CD4-positive, alpha-beta T cell (primary cell): ENCODE measurements at places on chromosomes 2 and 18.
A peak's percentile ranks its signal among the peaks of the same experiment; 100 is the strongest.

DNA sequence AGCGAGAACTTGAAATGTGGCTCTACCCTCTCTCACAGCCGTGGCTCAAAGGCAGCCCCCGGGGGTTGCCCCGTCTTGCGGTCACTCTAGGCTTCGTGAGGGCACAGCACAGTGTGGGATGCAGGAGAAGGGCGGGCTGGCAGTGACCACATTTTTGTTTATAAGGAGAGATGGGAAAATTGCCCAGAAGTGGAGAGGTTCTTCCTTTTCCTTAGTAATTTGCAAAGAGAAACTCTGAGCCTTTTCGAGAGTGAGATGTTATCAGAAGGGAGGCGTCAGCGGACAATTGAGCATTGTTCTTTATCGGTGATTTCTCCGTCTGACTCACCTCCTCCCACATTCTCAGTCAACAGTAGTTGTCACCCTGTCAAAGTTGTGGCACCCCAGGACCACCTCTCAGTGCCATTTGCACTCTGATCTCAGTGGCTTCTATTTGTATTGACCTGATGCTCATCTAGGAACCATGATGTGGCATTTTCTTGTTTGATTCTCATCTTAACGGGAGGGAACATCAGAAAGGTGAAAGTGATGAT lies 89.6 kb downstream of the ACAA2 start:
- no peak for DNase-seq

DNA sequence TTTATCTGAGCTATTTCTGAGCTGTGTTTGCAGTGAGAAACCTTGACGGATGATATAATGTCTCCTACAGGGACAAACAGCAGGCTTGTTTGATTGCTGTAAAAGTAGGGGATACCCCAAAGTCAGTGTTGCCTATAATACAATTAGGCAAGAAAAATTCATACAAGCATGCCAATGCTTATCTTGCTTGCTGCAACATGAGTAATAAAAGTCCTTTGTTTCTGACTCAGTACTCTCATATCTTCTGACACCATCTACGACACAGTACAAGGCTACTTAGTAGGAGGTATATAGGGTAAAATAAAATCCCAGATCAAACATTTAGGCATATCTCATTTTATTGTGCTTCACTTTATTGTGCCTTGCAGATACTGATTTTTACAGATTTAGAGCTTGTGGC lies 33.0 kb downstream of the ERBB4 start:
- DNase-seq = no peak

DNA sequence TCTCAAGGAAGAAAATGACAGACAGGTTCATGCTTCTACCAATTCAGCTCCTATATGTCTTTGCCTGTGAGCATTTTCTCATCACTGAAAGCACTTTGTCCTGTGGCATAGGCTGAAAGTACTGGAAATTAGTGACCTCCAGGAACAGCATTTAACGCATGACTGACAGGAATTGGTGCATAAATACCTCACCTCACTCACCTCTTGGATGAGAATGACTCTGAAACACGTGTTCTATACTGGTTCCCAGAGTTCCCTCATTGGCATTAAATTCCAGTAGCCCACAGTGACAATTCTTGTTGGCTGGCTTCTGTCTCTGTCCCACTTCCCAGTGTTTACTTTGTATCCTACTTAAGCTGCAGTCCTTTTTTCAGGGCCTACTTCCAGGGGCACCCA lies 83.4 kb upstream of the MAPRE2 start:
- no peak for DNase-seq

DNA sequence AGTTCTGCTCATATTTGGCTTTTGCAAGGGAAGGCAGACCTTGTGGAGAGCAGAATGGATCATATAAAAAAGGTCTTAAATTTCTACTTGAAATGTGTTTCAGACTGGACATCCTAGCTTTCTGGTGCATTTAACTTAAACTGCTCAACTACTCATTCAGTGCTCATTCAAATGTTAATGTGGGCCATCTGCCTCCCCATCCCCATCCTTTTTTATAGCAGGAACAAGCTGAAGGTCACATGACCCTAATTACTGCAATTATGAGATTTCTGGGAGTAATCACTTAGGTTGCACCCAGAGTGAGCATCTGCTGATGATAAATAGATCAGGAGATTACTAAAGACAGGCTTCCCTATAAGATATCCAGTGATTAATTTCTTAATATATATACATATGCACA lies 96.1 kb downstream of the MAP2 start:
- no peak for DNase-seq

DNA sequence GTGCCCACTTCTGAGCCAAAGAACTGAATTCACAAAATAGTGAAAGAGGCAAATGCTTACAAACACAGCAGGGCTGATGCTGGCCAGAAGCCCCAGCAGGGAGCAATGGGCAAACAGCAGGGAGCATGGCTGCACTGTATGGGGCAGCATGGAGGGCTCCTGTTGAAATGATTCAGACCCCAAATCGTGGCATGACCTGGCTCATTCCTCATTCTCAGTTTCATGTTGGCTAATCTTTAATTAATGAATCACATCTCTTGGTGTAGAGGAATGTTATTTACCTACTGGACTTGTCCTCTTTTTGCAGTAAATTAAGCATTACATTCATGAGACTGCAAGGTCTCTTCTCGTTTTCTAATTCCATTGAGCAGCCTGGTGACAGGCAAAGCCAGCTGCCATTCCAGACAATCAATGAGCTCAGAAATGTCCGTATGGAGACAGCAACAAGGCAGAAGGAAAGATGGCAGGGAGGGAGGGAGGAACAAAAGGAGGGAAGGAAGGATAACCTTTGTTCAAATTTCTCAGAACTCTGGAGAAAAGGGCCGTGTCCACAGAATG lies 84.9 kb upstream of the ST8SIA3 start:
- DNase-seq = no peak

- DNase-seq = no peak
Observed at GRCh38 chr2:159133797-159134196, 152.7 kb downstream of the WDSUB1 start.

DNA sequence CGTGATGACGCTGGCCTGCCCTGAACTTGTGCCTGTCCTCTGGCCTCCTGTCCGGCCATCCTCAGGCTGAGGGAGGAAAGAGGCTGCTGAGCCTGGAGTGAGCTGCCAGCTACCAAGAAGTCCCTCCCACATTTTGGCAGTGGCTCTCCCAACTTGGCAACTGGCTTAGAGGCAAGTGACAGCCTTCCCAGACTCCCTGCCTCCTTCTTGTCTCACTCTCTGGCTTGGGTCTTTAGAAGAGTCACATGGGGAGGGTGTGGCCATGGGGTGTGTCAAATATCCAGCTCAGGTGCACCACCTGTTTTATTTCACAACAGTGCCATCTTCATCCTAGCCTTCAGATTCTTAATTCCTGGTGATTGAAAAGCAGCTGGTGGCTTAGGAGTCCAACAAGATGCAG lies 222.9 kb downstream of the PRKCE start:
- no peak for DNase-seq

DNA sequence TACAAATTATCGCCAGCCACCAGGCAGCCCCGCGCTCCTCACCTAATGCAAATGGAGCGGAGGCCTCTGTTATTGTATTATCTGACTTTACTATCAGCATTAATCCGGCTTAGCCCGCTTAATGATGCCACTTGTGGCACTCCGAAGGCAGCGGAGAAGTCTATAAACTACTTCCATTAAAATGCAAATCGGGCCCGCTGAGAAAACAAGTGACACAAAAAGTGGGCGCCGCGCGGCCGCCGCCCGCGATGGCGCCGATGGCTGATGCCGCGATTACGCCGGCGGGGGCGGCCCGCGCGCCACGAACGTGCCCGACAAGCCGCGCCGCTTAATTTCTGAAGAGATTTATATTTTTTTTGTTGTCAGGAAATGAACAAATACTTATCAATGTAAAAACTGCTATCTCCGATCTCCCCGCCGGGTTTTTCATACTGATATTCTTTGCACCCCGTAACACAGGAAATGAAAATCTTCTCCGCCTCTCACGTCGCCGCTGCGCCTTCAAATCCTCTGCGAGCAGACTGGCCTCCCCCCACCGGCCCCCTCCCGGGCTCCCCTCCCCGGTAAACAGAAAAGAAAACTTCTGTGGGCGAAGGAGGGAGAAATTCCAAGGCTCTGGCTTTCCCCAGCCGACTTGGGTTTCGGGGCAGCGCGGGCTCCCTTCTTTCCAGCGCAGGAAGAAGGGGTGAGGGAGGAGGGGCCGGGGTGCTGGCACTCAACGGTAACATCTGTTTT lies 221.8 kb downstream of the INSIG2 start:
- DNase-seq = peak; percentile 66

- no peak for DNase-seq
Observed at GRCh38 chr2:239834143-239834542, 191.0 kb downstream of the NDUFA10 start.

GRCh38 chr2:102063941-102064678 lies 72.3 kb downstream of the IL1R2 start:
- no peak for DNase-seq

GRCh38 chr2:11685906-11686470 lies 16.0 kb upstream of the NTSR2 start:
- DNase-seq = no peak

DNA sequence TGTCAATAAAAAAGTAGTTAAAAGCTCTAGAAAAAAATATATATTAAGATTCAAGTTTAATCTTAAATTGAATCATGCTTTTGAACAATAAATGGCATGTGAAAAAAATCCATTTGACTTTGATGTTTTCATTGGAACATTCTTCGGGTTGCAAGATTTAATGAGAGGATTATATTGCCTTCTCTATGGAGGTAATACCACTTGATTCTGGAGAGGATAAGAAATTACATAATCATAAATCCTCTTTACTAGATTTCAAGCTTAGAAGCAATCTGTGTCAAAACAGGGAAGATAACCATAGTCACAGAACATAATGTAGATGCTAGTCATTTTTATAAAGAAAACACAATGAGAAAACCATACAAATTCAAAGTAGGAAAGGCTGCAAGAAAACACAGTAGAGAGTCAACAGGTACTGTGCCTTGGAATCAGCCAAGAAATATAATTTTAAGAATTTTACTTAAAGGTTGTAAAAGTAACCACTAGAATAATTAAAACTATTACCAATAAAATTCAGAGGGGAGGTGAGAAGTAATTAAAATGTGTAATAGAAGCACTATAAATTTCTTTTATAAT lies 18.7 kb upstream of the MAPRE2 start:
- DNase-seq = no peak

DNA sequence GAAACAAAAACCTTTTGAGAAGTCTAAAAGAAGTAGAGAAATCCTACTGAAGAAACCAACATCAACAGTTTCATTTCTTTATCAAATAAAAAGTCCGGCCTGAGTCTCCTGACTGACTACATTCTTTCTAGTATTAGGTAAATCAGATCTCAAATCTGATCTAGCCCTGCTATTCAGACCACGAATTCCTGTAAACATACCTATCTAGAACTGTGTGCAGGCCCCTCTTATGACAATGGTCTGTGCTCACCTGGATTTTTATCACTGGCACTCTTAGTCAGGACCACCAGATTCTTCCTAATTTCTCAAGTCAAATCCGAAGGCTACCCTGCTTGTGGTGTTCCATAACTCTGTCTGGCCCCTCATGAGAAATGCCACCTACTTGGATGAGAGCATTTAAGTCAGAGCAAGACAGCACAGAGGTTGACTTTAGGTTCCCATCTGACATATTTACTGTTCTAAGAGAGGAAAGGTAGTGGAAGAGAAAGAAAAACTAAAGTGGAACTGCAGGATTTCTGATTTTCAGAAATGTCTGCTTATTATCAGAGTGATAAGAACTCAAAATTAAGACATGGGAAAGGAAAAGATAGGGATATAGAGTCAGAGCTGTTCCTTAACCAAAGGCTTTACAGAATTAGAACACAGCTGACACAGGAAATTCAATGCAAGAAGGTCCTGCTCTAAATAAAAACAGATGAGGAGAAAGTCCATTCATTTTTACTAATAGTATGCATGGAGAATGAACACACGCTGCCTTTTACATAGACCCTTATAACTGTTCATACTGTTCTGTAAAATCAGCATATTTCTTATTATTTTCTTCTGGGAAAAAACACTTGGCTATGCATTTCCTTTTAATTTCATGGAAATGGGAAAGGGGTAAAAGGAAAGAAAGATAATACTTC lies 56.5 kb downstream of the SLC8A1 start:
- no peak for DNase-seq

DNA sequence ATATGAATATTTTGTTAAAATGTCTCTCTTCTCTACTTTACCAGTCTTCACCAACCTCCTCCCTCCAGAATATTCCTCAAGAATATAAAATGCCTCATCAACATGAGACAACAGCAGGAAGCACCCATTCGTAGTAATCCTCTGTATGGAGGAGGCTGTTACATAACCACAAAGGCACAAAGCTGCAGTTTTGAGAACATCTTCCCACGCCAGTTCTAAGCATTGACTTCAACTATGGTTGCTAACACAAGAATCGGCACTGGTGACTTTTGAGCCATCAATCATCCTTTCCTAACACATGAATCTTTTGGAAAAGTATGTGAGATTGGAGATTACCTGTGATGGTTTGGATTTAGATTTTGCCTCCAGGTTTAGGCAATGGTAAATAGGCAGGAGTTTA lies 54.9 kb upstream of the CYP1B1 start:
- DNase-seq = no peak

GRCh38 chr2:173664513-173664910 lies 300.7 kb downstream of the SP3 start:
- DNase-seq = no peak

- no peak for DNase-seq
Observed at GRCh38 chr2:78418021-78418420, 607.5 kb upstream of the REG3G start.

- no peak for DNase-seq
Observed at GRCh38 chr18:31512203-31512764, 14.3 kb downstream of the DSG2 start.

- no peak for DNase-seq
Observed at GRCh38 chr2:8110716-8111115, 571.1 kb upstream of the ID2 start.

- no peak for DNase-seq
Observed at GRCh38 chr2:192487636-192488035, 292.9 kb upstream of the TMEFF2 start.

DNA sequence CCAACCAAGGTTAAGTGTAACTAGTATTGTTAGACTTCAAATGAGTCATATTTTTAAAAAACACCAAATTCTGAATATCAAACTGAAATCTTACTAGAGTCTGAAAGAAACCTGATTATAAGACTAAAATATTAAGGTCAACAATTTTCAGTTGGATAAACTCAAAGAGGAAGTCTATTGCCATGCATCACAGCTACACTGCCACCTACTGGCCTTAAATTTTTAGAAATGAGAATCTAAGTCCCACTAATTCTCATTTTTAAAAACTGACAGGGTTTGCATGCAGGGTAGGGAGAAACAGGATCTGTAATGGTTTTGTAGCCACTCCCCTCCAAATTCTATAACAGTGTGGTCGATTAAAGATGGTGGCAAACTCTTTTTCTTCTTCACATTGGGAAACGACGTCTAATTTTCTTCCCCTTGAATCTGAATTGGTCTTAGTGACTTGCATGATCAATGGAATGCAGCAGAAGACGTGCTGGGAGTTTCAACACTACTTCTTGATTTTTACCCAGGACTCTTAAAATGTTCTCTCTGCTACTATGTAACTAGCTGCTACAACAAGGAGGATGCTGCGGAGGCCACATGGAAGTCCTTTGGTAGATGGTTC lies 176.1 kb upstream of the SESTD1 start:
- DNase-seq = peak; percentile 31

- no peak for DNase-seq
Observed at GRCh38 chr2:48414640-48414979, 115.3 kb upstream of the STON1 start.
